CD4-positive, alpha-beta T cell treated with Interleukin-1 beta for 1 hour (primary cell): ENCODE measurements at places on chromosomes 7 and 10.

DNA sequence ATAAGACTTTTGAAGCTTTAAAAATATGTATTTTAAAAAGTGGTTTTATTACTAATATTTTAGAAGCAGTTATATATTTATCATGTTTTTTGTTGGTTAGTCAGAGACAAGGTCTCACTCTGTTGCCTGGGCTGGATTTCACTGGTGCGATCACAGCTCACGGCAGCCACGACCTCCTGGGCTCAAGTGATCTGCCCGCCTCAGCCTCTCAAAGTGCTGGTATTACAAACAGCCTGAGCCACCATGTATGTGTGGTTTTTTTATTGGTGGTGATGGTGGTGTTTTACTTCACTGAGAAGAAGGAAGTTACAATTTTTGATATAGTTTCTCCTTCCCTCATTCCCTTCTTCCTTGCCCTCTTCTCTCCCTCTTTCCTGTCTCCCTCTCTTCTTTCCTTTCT is 13.4 kb downstream of the NHLRC2 start:
- no peak for DNase-seq

- no peak for DNase-seq
Measured at GRCh38 chr7:27759491-27759890, 19.5 kb downstream of the TAX1BP1 start.

GRCh38 chr7:130989101-130989795 is 255.2 kb upstream of the KLF14 start:
- no peak for DNase-seq

- no peak for DNase-seq
Measured at GRCh38 chr10:104880624-104881398, 239.7 kb downstream of the SORCS3 start.

DNA sequence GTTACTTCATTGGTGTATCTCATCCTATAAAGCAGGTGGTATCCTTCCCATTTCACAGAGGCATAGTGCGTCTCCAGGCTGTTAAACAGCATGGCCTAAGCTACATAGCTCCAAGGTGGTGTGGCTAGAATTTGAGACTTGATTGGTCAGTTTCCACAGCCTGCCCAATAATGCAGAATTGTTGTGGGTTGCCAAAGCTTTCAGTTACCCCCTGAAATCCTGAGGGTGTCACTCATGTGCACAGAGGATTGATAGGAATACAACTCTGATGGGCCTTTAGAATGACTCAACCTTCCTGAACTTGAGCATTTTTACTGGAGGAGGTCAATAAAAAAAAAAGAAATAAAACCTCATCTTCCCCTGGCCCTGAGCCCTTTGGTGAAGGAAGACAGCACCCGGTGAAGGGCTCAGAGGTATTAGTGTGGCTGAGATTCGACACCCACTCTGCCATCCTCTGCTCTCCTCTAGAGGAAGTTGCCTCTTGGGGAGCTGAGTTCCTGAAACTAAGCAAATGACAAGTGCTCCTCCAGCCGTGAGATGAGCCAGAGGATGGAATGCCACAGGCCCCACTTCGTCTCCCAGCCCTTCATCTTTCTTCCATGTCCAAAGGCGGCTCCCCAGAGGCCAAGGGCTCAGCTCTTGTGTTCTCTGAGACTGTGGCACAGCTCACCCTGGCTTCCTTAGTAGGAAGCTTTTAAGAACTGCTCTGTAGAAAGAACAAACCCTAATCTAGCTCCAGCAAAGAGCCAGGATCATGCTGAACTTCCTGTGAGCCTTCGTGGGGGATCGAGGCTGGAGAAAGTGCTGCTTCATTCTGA is 1.0 kb downstream of the ACSL5 start:
- peak; percentile 32 for DNase-seq

DNA sequence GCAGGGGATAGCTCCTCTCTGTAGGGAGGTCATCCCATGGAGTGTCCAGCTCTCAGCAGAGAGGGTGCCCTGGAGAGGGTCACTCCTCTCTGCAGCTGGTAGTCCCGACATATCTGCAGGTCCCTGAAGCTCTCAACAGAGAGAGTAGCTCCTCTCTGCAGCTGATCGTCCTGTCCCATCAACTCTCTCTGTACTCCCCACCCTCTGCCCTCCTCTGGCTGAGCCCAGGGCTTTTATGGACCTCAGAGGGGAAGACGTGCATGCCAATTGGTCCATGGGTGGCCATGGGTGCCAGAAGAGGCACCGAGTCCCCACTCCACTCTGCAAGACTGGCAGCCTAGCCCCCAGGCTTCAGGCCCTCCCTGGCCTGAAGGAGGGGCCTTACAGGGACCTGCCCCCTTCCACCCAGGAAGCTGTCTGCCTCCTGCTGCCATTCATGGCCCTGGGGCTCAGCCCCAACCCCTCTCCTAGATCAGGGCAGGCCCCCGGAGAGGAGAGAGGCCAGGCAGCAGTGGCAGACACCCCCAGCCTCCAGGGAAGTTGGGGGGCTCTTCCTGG is 9.0 kb upstream of the BLVRA start:
- no peak for DNase-seq

DNA sequence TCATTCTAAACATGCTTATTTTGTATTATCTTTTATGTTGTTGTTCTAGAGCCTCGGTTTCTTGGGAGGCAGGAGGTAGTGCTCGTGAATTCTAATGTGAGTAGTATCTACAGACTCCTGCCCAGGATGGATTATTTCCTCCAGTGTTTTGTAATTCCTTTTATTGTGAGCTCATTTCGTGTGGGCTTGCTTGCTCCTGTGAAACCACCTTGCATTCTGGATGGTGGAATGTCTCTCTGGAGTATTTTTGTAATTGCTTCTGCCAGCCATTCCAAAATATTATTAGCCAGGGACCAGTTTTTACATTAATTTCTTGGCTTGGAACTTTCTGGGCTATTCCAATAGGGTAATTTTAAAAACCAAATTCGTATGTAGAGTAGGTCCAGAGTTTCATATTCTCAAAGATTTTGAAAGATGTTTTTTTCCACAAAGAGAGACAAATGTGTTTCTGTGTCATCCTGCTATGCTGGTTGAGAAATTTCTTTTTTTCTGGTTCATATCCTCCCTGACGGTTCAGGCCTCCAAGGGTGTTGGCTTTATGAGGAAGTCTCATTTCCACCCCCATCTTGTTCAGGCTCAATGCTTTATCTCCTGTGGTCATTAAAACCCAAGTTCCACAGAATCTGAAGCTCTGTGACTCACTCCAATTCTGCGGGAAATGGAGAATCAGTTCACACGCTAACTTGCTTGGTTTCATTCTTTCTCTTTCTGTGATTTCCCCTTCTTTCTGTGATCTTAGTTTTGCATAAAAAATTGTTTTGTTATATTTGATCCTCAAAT is 41.7 kb upstream of the CALD1 start:
- no peak for DNase-seq
